Effector memory CD8-positive, alpha-beta T cell (primary cell): ENCODE measurements at places on chromosomes 6 and 20.

DNA sequence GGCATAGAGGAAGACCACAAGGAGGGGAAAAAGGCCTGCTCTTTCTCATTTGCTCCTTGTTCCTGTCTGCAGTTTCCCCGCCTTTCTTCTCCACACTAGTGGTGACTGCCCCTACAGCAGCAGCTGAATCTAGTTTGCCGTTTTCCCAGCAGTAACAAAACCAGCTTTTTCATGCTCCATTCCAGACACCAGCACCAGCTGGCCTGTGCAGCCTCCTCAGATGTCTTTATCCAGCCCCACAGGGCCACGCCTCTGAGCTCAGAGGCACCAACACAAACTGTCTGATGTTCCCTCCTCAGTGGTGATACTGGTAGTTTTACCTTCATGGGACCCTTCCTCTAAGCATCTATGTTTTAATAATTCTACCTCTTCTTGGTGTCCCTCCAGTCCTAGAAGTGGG, 70.4 kb upstream of the SLC24A3 start:
- no peak for DNase-seq
- no peaks in the 10 kb centered on the region for H3K4me1 ChIP-seq
- no peak overlapping the region for H3K27ac ChIP-seq

- H3K27ac ChIP-seq: peak overlapping the region; percentile 73
- peaks cover 3% of the 10 kb centered on the region for H3K36me3 ChIP-seq
- peaks cover 30% of the 10 kb centered on the region for H3K4me1 ChIP-seq
- H3K27me3 ChIP-seq: no peaks in the 10 kb centered on the region
- DNase-seq: no peak
- peak overlapping the region; percentile 69 for H3K4me3 ChIP-seq
Measured at GRCh38 chr6:89356642-89357170, 4.2 kb upstream of the UBE2J1 start.

DNA sequence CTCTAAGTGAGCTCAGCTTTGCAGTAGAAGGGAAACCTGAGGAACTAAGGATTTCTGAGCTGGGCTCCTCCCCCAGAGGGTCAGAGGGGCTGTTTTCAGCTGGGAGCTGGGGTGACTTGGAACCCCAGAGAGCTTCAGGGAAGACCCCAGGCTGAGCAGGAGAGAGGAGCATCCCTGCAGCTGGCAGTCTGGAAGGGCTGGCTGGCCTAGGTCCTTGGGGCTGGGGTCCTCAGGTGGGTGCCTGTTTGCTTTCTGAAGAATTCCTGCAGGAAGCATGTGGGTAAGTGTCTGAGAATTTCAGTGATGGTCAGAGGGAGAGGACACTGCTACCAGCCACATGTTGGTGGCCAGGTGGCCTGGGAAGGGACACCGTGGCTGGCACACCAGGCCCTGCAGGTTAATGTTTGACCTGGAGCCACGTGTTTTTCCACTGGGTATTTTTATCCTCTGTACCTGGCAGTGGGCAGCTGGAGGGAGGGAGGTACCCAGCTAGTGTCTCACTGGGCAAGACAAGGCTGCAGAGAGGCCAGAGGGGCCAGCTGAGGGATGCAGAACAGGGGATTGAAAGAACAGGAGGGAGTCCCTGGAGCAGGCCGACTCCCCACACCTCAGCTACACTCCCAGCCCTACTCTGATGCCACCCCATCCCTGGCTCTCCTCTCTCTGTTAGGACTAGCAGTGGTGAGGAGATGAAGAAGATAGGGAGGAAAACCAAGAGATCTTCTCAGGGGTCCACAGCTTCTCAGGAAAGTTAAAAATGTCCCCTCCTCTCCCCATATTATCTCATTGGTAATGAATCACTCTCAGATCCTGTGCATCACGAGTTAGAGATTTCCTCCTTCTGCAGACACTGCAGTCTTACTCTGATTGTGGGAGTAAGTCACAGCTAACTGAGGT, 143.6 kb downstream of the VEGFA start:
- peaks cover 6% of the 10 kb centered on the region for H3K36me3 ChIP-seq
- H3K27me3 ChIP-seq: no peaks in the 10 kb centered on the region
- H3K27ac ChIP-seq: peak overlapping the region; percentile 15
- no peak for DNase-seq
- H3K4me3 ChIP-seq: no peak overlapping the region

DNA sequence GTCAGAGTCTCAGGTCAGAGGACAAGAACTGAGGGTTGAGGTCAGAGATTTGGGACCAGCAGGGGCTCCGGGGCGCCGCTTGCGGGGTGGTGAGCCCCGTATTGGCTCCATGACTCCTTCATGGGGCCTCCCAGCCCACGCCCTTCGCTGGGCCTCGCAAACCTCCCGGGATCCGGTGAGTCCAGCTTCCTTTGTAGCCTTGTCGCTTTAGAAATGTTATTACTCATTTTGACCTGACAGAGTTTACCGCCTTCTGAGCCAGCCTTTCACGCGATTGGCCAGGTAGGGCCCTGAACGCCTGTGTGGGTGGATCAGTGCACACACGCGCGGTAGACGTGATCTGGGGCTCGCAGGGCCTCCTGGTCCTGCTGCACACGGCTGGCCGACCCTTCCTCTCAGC, 181.1 kb downstream of the ERMARD start:
- H3K27me3 ChIP-seq: peaks cover 47% of the 10 kb centered on the region
- no peak overlapping the region for H3K4me3 ChIP-seq
- no peak for DNase-seq
- no peak overlapping the region for H3K27ac ChIP-seq

GRCh38 chr6:3915076-3915791, 66.1 kb downstream of the FAM50B start:
- peak overlapping the region; percentile 64 for H3K27ac ChIP-seq
- peaks cover 14% of the 10 kb centered on the region for H3K27me3 ChIP-seq
- peaks cover 18% of the 10 kb centered on the region for H3K4me1 ChIP-seq
- peak; percentile 6 for DNase-seq
- peak overlapping the region; percentile 37 for H3K4me3 ChIP-seq

GRCh38 chr20:60008130-60008808, 50.0 kb downstream of the CDH26 start:
- no peaks in the 10 kb centered on the region for H3K36me3 ChIP-seq
- H3K4me3 ChIP-seq: no peak overlapping the region
- no peaks in the 10 kb centered on the region for H3K27me3 ChIP-seq
- no peak for DNase-seq

- no peak for DNase-seq
- peaks cover 28% of the 10 kb centered on the region for H3K36me3 ChIP-seq
- no peaks in the 10 kb centered on the region for H3K27me3 ChIP-seq
- peaks cover 25% of the 10 kb centered on the region for H3K4me1 ChIP-seq
Measured at GRCh38 chr20:62303340-62304226, 786 bp downstream of the ADRM1 start.

DNA sequence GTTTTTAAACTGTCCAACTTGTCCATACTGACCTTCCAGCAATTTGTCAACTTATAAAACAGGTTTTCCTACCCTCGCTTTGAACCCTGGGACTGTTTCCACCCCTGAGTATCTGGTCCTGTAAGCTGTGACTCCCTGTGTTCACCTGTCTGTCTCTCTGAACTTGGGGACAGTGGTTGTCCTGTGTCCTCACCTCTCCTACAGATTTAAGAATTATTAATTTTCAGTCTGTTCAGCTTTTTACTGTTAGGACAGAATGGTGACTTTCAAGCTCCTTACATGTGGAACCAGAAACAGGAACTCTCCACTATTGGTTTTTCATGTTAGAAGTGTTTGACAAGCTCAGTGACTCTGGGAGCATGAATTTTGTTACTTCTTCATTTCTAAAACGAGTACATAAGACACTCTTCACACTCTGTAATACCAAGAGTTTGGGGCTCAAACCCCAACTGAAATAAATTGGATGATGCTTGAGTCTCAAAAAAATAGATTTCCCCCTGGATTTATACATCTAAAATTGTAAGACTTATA, 713.9 kb downstream of the COL12A1 start:
- no peak for DNase-seq
- no peak overlapping the region for H3K27ac ChIP-seq
- H3K27me3 ChIP-seq: no peaks in the 10 kb centered on the region
- no peak overlapping the region for H3K4me3 ChIP-seq

DNA sequence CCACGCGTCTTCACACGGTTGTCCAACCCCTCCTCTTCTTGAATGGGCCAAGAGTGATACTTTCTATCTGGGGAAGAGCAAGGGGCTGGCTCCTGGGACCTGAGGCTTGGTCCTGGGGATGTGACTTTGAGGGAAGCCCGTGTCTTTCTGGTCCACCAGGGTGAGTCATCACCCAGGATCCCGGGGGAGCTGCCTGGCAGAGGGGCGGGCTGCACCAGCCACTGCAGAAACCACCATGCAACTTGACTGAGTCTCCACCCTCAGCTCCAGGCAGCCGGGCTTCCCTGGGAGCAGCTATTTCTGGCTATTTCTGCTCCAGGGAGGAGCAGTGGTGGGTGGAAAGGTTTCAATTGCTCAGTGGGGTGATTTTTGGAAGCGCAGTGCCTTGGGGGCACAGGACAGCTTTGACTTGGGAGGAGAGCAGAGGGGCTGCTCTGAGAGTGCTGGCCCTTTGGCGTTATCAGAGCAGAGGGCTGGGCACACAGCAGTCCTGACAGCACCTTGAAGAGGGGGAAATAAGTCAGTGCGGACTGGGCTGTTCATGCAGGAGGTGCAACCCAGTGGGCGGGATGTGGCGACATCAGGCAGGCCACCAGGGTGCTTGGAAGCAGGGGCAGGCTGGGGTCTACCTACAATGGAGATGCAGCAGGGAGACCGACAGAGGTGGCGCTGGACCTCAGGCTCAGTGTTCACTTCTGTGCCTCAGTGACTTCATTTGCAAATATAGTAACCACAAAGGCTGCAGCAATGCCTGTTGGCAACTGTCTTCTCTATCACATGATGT, 45.1 kb upstream of the FAM83D start:
- H3K27ac ChIP-seq: peak overlapping the region; percentile 87
- peaks cover 77% of the 10 kb centered on the region for H3K4me1 ChIP-seq
- DNase-seq: no peak
- peaks cover 32% of the 10 kb centered on the region for H3K36me3 ChIP-seq
- peak overlapping the region; percentile 54 for H3K4me3 ChIP-seq

GRCh38 chr6:71268735-71269437, 19.7 kb upstream of the OGFRL1 start:
- H3K27me3 ChIP-seq: peaks cover 22% of the 10 kb centered on the region
- H3K4me3 ChIP-seq: no peak overlapping the region
- no peaks in the 10 kb centered on the region for H3K36me3 ChIP-seq
- DNase-seq: no peak
- no peak overlapping the region for H3K27ac ChIP-seq
